ENCODE measurements at places on chromosomes 3 and 15.

GRCh38 chr3:41933154-41933676 lies 28.7 kb downstream of the ULK4 start:
- ATAC-seq: no peak

- no peak for ATAC-seq
Observed at GRCh38 chr15:39887832-39888231, 32.2 kb downstream of the GPR176 start.

GRCh38 chr3:109643590-109643989 lies 306.2 kb upstream of the DPPA4 start:
- peak; percentile 65 for ATAC-seq

GRCh38 chr15:34708422-34708821 lies 46.4 kb downstream of the GJD2 start:
- ATAC-seq: no peak

- ATAC-seq: no peak
Observed at GRCh38 chr3:39515681-39516441, 48.4 kb downstream of the MOBP start.

- ATAC-seq: no peak
Observed at GRCh38 chr15:31513178-31513577, 186.5 kb downstream of the KLF13 start.

GRCh38 chr3:156298938-156299337 lies 178.6 kb downstream of the KCNAB1 start:
- ATAC-seq: no peak

DNA sequence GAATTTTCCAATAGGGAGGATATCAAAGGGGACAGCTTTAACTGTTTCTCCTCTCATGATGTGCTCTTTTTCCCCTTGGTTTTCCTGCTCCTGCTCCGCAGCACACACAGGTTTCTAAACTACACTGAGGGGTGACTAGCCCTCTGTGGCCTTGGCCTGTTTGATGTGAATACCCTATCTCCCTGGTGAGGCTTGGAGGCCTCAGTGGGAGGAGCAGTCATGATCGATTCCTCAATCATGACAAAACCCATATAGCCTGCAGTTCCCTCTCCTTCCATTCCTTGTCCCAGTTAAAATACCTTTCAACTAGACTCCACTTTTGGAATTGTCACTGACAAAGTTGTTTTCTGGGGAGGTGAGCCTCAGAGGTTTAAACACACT lies 24.0 kb upstream of the USP3 start:
- ATAC-seq: no peak

- no peak for ATAC-seq
Observed at GRCh38 chr3:42544492-42545283, 37.1 kb downstream of the SEC22C start.

- ATAC-seq: no peak
Observed at GRCh38 chr15:65217526-65218482, 6.5 kb upstream of the CILP start.

DNA sequence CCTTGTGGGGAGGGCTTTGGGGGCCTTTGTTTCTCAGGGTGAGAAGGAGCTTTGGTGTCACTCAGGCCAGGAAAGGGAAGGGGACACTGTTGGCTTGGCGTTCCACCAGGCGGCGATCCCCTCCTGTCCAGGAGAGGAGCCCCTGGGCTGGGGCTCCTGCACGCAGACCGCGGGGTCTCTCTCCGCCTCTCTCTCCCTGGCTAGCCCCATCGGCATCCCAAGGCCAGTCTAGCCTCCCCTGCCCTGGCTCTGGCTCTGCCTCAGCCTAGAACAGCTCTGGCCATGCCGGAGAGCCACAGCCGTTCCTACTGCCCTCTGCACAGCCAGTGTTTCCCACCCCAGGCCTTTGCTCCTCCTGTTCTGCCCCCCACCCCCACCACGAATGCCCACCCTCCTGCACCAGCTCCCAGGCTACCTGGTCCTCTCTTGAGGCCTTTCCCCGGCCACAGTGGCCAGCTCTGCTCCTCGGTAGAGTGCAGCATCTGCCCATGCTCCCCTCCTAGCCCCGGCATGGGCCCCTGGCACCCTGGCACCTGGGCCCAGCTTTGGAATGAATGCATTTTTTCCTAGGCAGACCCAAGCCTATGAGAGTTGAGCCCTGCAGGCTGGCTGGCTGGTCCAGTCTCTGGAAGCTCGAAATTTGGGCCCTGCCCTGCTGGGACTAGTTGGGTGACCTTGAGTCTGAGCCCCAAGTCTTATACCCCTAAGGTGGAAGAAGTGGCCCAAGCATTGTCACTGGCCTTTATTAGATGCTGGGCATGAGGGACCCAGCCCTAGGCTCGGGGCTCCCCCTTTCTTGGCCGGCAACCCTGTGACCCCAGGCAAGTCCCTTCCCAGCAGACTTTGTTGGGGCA lies 2.4 kb downstream of the PLXNA1 start:
- no peak for ATAC-seq

GRCh38 chr3:42175386-42176240 lies 84.5 kb downstream of the TRAK1 start:
- no peak for ATAC-seq

- no peak for ATAC-seq
Observed at GRCh38 chr15:43208052-43209002, 12.5 kb downstream of the EPB42 start.

- no peak for ATAC-seq
Observed at GRCh38 chr15:42994546-42994945, 74.0 kb upstream of the TTBK2 start.

- ATAC-seq: no peak
Observed at GRCh38 chr3:81549831-81550230, 211.6 kb downstream of the GBE1 start.

DNA sequence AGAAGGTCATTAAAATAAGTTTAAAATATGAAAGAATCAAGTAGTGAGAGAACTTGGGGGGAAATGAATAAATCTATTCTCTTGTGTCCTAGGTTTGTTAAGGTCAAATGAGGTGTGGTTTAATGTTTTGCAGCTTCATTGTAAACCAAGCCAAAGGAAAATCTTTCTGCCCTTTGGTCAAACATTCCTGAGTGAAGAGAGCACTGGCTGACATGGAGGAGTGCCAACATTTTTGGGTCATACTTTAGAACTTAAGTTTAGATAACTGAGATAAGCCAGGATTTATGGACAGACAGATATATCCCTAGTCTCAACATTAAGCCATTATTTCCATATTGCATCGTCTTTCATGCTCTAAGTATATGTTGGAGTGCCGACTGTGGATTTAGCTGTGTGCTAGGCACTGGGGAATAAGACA lies 66.4 kb downstream of the PTPRG start:
- no peak for ATAC-seq

DNA sequence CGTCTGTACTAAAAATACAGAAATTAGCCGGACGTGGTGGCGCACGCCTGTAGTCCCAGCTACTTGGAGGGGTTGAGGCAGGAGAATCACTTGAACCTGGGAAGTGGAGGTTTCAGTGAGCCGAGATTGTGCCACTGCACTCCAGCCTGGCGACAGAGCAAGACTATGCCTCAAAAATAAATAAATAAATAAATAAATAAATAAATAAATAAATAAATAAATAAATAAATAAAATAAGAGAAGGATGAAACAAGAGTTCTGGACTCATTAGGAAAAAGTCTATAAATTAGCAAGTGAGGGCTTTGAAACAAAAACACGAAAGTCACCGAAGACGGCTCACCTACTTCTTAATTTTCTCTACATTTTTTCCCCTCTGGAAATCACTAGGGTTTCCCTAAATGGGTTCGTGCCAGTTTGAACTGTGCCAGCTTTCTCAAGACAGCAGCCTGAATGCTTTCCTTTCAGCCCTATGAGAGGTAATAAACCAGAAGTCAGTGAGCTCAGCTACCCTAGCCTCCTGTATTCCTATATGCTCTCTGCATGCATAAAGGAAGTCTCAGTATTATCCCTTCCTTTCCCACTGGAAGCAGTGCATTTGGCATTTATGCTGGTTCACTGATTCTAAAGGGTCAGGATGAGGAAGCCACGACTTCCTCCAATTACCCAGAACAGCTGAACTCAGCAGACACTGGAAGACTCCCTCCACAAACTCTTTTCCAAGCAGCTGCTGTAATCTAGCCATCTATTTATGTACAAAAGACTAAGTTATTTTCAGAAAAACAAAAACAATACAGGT lies 266.9 kb downstream of the ZBBX start:
- no peak for ATAC-seq

GRCh38 chr3:138124706-138125355 lies 7.4 kb downstream of the A4GNT start:
- ATAC-seq: no peak

- ATAC-seq: no peak
Observed at GRCh38 chr3:102449341-102449740, 14.5 kb downstream of the ZPLD1 start.

DNA sequence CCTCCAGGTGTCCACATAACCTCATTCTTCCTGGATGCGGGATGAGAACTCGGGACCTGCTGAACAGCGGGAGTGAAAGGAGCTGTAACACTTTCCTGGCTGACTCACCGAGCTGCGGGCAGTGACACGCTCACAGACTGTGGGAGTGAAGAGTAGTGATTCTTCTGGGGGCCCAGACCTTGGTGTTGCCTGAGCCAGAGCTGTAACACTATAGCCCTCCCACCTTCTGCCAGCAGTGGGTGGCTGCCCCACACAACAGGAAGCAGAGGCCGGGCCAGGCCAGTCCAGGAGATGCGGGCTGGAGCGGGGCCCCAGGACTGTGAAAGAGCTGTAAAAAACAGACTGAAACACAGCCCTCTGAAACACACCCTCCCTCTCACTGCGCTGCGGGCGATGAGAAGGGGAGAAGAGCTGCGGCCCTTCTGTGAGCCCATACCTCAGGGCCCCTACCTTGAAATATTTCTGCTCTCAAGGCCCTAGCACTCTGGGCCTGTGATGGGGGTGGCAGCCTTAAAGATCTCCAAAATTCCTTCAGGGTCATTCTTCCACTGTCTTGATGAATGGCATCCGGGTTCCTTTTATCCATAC lies 464.0 kb upstream of the CCDC54 start:
- no peak for ATAC-seq

- ATAC-seq: no peak
Observed at GRCh38 chr15:67880651-67881182, 40.9 kb upstream of the RNU6-1 start.

DNA sequence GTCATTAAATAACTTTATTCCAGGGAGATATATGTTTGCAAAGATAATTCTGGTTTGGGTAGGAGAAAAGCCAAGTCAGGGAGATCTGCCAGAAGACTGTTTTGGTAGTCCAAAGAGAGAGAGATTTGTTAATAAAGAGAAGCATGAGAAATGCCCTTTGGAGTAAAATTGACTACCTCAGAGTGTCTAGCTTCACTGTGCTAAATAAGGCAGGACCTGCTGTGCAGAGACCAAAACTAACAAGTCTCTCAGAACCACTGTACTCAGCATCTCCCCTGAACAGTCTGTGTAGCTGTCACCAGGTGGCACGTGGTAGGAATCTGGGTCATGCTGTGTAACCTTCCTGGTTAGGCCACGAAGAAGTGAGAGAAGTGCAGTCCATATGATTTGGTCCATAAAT lies 31.6 kb upstream of the SLC35G2 start:
- peak; percentile 71 for ATAC-seq

- no peak for ATAC-seq
Observed at GRCh38 chr3:162540421-162540820, 1043.8 kb downstream of the OTOL1 start.

DNA sequence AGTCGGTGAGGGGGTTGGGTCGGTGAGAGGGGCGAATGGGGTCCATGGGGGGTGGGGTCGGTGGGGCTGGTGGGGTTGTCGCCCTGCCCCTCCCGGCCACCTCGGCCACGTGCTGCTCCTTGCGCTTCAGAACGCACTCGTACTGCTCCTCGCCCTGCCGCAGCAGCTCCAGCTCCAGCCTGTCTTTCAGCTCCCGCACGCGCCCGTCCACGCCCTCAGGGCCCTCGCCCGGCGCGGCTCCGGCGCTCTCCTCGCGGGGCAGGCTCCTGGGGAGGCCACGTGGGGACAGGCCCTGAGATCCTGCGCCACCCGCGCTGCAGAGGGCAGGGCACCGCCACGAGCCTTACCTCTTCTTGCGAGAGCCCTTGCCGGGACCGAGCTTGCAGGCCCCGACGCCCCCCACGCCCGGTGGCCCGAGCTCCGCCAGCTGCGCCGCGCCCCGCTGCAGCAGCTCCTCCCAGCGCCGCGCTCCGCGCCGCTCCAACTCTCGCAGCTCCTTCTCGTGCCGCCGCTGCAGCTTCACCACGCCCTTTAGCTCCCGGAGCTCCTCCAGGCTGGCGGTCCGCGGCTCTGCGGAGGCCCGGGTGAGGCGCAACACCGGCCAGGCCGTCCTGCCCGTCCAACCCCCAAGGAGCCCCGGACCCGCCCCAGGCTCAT lies 8.2 kb upstream of the ANKRD63 start:
- no peak for ATAC-seq

DNA sequence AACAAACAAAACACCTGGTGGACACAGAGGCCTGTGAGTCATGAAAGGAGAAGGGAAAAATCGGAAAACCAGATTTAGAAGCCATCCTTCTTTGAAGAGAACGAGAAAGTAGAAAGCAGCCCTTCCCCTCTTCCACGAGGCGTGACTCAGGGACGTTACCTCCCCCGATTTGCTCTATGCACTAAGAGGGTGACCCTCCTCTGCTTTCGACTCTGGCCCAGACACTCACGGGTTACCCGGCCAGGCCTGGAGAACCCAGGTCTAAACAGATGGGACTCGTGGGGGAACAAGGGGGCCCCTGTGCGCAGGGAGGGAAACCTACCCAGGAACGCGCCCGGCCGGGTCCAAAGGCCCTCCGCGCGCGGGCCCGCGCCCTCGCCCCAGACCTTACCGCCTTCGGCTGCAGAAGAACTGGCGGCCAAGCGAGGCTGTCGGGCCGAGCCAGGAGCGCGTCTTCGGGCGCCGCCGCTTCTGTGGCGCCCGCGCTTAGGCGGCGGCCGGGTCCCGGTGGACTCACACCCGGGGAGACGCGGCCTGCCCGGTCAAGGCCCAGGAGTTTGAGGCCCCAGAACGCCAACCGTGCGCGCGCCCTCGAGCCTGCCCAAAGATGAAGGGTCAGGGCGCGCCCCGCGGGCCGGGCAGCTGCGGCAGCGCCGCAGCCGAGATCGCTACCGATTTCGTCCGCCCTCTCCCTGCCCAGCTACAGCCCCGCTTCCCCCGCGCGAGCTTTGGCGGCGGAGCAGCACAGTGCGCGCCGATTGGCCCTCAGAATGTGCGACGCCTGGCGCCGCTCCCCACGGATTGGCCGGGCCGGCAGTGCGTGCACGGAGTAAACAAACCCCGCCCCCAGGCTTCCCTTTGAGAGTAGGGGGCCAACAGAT lies at the start of gene TFDP2:
TFDP2 (minus strand) TSS at position 753 of the 881 bp plus-strand sequence. CDS start 47,795 bp downstream, outside the sequence.
- peak; percentile 99 for ATAC-seq

DNA sequence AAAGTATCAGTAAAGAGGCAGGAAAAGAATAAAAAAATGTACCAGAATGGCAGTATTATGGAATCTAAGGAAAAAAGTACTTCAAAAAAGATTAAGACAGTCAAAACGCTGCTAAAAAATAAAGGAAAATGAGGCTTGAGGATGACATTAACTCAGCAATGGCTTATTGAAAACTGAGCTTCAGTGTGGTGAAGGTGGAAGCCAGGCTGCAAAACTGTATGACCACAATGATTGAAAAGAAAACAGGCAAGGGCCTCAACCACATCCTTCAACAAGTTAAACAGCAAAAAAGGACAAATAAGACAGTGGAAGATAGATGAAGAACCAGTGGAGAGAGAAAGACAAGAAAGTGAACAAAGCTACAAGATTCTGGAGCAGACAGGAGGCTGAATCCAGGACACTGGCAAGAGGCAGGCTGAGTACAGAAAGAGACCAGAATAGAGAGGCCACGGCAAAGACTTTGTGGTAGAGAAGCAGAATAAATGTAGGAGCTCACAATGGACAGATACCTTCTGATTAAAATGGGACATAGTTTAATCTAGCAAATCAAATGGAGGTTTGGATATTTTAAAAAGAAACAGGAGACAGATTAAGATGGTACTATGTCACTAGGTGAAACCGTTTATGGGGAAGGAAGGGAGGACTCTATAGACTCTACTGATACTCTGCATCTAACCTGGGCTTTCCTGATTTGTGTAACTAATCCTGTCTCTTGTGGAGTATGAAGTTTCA lies 86.1 kb downstream of the TJP1 start:
- no peak for ATAC-seq
